A172 (cell line): ENCODE measurements at places on chromosomes 13 and 19. TPM values are rescaled to one million over a fixed set of nuclear protein-coding genes. Genes with fewer than 3 reads are reported as not detected.
A peak's percentile ranks its signal among the peaks of the same experiment; 100 is the strongest.

DNA sequence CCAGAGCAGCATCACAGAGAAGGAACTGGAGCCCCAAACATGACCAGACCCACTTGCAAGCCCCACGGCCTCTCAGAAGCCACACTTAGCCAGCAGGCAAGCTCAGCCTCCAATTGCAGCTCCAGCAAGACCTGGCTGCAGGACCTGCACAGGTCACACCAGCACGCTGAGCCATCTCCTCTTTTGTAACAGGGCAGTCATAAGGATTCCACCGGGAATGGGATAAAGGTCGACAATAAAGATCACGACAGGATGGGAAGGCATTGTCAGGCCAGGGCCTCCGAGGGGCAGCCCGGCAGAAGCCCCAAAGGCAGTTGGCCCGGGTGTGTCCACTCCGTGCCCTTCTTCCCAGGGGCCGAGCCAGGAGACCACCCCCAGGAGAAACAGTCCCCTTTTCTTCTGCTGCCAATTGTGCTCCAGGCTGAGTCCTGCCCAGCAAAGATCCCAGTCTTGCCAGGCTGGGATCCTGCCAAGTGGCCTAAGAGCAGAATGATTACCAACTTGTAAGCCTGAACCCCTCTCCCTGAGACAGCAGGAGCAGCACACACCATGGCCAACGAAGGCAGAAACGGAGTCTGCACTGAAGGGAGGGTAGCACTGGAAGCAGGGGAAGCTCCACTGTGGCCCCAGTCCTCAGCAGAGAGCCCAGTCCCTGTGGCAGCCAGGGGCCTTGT lies 12.5 kb downstream of the PEPD start:
- peak; percentile 67 for DNase-seq

Gene TMEM38A
- total RNA-seq, result 7.3 and 10.2 TPM in 2 replicates

Gene CLDND2
- not detected in 2 replicates for total RNA-seq

Gene ZNF653
- 5.2 and 21.2 TPM in 2 replicates for total RNA-seq

DNA sequence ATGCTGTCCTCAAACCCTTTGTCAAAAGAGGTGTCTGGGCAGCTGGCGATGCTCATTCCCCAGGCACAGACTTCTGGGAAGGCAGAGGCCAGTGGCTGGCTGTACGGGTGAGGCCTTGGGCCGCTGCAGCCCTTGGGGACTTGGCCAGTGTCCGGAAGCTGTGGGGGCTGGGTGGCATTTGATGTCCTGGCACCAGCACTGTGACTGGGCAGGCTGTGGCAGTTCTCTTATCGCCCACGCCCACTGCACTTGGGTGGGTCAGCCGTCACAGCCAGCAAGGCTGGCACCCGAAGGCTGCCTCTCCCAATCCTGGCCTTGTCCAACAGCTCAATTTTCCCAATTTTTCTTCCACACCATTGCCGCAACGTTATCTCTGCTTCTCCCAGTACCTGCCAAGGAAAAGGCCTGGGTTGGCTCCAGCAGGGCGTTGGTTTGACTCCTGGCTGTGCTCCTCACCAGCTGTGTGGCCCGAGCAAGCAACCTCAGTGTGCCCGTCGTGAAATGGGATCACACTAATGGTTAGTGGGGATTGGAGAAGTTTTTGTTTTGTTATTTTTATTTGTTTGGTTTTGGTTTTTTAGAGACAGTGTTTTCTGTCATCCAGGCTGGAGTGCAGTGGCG lies 12.7 kb upstream of the SLC44A2 start:
- no peak for DNase-seq

GRCh38 chr13:102935896-102936321 lies 90.1 kb downstream of the ERCC5 start:
- DNase-seq, result no peak

DNA sequence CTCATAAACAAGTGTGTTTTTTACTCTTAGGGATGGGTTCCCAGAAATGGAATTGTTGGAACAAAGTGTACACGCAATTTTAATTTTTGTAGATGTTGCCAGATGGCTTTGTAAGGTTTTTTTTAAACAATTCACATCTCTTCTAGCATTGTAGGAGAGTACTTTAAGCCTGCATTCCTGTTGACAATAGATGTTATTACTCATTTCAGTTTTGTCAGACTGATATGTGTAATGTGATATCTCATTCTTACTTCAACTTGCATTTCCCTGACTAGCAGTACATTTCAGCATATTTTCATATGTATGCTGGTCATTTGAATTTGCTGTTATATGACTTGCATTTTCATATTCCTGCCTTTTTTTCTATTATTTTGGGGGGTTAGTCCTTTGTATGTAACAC lies 186.6 kb upstream of the SLITRK6 start:
- DNase-seq, result no peak

DNA sequence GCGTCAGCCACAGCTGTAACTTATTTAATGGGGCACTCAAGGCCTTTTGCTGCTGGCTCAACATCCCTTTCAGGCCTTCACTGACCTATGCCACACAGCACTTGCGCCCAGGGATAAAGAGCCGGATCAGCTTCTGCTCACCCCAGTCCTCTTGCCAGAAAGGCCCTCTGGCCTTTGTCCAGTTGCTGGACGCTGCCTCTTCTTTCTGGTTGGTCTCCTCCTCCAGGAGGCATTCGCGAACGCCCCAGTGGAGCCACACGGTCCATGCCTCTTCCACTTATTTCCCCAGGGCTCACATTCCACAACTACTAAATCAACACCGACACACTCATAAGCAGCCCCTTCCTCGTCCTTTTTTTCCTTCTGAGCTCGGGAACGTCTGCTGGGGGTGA lies 3.7 kb upstream of the ZNF329 start:
- no peak for DNase-seq

Gene GDF15
- total RNA-seq, result 89.8 and 93.9 TPM in 2 replicates

DNA sequence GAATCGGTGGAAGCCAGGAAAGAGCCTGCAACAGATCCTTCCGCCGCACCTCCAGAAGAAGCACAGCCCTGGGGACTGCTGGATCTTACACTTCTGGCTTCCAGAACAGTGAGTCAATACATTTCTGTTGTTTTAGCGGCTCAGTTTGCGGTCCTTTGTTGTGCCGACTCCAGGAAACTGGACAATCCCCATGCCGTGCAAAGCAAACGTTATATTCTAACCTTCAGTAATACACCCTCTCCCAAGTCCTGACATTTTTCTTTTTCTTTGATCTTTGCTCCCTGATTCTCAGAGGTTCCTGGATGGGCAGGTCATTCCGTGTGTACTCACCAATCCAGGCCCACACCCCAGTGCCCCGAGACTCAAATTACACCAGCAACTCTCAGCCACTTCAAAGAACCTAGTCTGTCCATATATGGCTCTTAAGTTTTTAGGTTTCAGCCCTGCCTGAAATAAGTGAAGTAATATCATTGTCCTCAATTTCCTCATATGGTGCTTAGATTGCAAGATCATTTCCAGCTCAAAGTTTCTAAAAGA lies 387.1 kb upstream of the SGCG start:
- DNase-seq, result no peak

DNA sequence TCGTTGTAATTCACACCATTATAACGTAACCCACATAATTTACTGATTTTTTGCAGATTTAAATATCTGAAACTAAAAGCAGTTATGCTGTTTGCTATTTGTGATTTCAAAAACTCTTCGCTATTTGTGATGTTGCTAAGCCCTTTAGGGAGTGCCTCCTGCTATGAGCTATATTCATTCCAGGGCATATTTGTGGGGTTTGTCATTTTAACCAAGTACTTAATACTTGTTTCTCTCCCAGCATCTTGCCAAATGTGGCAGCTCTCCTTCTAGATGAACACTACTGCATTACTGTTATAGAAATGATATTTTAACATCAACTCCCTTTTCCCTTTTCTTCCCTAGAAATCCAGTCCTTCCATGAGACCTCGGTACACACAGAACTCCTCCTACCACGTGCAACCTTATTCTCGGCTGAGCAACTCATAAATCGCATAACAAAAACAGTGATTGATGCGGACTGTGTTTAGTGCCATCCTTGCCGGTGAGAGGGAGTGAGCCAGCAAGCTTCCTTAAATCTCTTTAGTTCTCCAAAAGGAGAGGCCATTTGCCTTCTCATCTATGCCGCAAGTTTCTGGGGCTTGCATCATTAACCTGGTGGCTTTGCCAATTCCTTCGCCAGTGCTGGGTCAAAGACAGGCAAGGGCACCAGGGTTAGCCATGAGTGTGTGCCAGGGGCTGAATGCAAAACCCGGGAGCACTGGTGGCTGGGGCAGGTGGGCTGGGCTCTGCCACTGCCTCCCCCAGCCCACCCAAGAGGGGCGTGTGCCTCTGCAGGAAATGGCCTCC lies 33.4 kb downstream of the RFX2 start:
- peak; percentile 92 for DNase-seq

DNA sequence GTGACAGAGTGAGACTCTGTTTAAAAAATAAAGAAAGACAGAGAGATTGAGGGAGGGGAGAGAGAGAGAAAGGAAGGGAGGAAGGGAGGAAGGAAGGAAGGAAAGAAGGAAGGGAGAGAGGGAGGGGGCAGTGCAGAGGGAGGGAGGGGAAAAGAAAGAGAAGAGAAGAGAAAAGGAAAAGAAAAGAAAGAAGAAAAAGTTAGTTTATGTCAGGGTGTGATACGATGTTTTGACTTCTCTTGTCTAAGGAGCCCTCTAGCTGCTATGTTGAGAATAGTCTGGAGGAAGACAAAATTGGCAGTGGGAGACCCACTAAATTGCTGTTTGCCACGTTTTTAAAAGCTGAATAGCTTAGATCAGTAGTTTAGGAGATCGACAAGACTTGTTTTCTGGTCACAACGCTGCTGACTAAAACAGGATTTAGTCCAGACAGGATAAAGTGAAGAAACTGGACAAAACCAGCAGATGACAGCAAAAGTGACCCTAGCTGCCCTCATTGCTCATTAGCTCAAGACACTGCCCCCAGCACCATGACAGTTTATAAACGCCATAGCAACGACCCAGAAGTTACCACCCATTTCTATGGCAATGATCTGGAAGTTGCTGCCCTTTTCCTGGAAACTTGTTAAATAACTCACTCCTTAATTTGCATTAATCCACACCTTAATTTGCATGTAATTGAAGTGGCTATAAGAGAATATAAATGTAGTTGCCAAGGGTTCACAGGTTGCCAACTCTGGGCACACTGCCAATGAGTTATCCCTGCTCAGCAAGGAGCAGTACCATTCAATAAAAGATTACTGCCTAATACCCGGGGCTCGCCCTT lies 11.1 kb downstream of the TEX101 start:
- peak; percentile 46 for DNase-seq

Gene OVOL3
- total RNA-seq, result not detected in 2 replicates

DNA sequence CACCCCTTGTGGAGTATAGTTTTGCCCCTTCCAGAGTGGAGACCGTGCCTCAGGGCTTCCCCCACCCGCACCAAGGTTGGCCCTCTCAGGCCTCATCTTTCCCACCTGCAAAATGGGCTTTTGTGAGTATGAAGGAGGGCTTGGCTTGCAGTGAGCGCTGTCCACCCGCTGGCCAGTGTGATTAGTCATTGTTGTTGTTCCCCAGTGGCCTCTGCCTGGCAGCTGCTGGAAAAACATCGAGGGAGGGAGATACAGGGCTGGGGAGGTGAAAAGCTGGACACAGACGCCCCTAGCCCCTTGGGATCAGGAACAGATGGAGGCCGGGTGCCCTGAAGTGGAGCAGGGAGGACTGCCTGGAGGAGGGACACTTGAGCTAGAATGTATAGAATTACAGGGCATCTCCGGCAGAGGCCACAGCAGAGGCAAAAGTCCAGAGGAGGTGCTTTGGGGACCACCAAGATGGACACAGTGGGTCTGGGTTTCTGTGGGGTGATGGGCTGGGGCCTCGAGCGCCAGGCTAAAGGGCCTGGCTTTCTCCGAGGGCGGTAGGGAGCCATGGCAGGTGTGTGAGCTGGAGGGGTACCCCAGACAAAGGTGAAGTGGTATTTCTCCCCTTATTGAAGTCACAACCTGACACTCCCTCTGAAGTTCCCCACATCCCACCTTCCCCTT lies 3.9 kb upstream of the IL12RB1 start:
- peak; percentile 57 for DNase-seq

- peak; percentile 32 for DNase-seq
These were observed 8.4 kb upstream of the ECH1 start for GRCh38 chr19:38839816-38840582.

DNA sequence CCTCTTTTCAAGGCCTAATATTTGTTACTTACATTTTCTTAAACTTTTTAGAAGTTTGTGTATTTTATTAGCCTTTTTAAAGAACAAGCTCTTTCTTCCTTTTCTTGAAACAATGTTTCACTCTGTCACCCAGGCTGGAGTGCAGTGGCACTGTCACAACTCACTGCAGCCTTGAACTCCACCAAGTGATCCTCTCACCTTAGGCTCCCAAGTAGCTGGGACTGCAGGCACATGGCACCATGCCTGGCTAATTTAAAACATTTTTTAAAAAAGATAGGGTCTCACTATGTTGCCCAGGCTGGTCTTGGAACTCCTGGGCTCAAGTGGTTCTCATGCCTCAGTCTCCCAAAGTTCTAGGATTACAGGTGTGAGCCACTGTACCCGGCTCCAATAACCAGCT lies 192.2 kb upstream of the SPRY2 start:
- no peak for DNase-seq

Gene TCF3
- total RNA-seq, result 219 and 238 TPM in 2 replicates

GRCh38 chr19:36140304-36141038 lies 605 bp downstream of the CAPNS1 start:
- peak; percentile 53 for DNase-seq

Gene KCNN1
- total RNA-seq, result 0.14 TPM in 1 of 2 replicates, not detected in the other
